SK-N-SH (cell line): ENCODE measurements at places on chromosomes 3 and 15. TPM values are rescaled to one million over a fixed set of nuclear protein-coding genes. Genes with fewer than 3 reads are reported as not detected.

DNA sequence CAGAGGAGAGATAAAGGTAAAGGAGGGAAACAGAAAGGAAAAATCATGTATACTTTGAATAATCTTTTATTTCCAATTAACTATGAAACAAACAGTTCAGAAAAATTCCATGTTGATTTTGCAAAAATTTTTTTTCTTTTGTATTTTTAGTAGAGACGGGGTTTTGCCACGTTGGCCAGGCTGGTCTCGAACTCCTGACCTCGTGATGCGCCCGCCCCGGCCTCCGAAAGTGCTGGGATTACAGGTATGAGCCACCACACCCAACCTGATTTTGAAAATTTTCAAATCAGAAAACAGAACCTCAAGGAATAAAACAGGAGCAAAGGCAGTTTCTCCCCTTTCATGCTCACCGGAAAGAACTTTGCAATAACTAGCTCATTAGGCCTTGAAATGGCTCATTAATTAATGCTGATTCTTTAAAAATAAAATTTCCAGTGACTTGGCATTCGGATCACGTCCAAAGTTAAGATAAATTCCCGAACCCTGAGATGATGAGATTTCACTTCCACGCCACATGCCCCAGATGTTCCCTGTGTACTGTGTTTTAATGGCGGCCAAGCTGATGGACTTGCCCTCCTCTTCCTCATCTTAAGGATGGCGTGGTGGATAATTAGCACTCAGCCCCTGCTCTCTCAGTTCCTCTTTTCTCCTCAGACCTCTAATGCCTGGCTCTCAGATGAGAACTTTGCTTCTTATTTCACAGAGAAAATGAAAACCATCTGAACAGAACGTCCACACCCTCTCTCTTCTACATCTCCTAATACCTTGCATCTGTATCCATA is 10.8 kb downstream of the BCL2L10 start:
- H3K27ac ChIP-seq: no peak overlapping the region; the same call in 1 of the 2 replicates
- no peaks in the 10 kb centered on the region; the same call in 1 of the 2 replicates for H3K4me1 ChIP-seq
- no peaks in the 10 kb centered on the region for H3K36me3 ChIP-seq
- H3K4me3 ChIP-seq: no peak overlapping the region
- no peak for DNase-seq

Gene CPN2
- polyA plus RNA-seq: not detected in 2 replicates

- no peaks in the 10 kb centered on the region for H3K36me3 ChIP-seq
- no peaks in the 10 kb centered on the region for H3K4me1 ChIP-seq
- no peaks in the 10 kb centered on the region for H3K27me3 ChIP-seq
- H3K4me3 ChIP-seq: no peak overlapping the region
- DNase-seq: no peak
- H3K27ac ChIP-seq: no peak overlapping the region
These were observed 617.6 kb upstream of the UBE2E2 start for GRCh38 chr3:22585504-22585903.

Gene PLA2G4E
- not detected in 2 replicates for polyA plus RNA-seq

GRCh38 chr15:88649286-88649733 is 10.5 kb downstream of the ISG20 start:
- peak overlapping the region; percentile 76 for H3K27ac ChIP-seq
- H3K27me3 ChIP-seq: no peaks in the 10 kb centered on the region
- no peak overlapping the region for H3K4me3 ChIP-seq
- H3K36me3 ChIP-seq: no peaks in the 10 kb centered on the region

GRCh38 chr15:74444106-74445062 is 10.6 kb upstream of the SEMA7A start:
- no peak for DNase-seq
- no peak overlapping the region for H3K27ac ChIP-seq
- no peaks in the 10 kb centered on the region for H3K4me1 ChIP-seq
- no peaks in the 10 kb centered on the region for H3K27me3 ChIP-seq

DNA sequence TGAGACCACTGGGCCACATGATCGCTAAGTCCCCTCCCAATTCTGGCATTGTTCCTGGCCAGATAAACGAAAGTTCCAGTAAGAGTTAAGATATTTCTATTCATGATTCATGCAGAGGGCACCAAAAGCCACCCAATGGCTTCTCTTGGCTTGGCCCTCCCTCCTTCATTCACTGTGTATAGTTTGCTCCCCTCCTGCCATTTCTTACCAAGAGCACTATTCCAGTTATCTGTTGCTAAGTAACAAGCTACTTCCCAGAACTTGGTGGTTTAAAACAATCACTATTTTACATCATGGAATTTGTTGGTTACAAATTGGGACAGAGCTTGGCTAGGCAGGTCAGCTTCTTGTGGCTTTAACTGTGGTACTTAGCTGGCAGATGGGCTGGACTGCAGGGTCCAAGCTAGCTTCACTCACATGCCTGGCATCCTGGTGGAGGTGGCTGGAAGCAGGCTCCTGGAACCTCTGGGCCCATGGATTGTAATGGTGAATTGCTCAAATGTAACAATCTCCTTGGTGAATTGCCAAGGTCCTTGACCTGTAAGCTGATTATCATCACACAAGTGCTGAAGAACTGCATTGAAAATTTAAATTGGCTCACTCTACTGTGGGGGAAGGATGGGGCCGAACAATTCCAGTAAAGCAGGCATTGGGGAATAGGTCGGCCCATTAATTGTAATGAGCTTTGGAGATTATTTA is 16.6 kb downstream of the EAF1 start:
- peaks cover 30% of the 10 kb centered on the region for H3K36me3 ChIP-seq
- H3K4me1 ChIP-seq: no peaks in the 10 kb centered on the region
- no peak overlapping the region for H3K4me3 ChIP-seq
- no peaks in the 10 kb centered on the region for H3K27me3 ChIP-seq
- no peak overlapping the region for H3K27ac ChIP-seq
- no peak for DNase-seq

GRCh38 chr3:168100777-168101492 is 5.2 kb upstream of the GOLIM4 start:
- H3K27ac ChIP-seq: peak overlapping the region; percentile 70
- H3K27me3 ChIP-seq: no peaks in the 10 kb centered on the region
- H3K4me1 ChIP-seq: peaks cover 5% of the 10 kb centered on the region
- H3K4me3 ChIP-seq: no peak overlapping the region

GRCh38 chr15:59191855-59192237 is 14.8 kb upstream of the LDHAL6B start:
- DNase-seq: no peak
- peaks cover 3% of the 10 kb centered on the region; the same call in 1 of the 2 replicates for H3K4me1 ChIP-seq
- no peak overlapping the region for H3K4me3 ChIP-seq
- peak overlapping the region; percentile 91 for H3K27ac ChIP-seq
- H3K36me3 ChIP-seq: peaks cover 11% of the 10 kb centered on the region; the same call in 1 of the 2 replicates

Gene FOXL2NB
- not detected in 2 replicates for polyA plus RNA-seq

DNA sequence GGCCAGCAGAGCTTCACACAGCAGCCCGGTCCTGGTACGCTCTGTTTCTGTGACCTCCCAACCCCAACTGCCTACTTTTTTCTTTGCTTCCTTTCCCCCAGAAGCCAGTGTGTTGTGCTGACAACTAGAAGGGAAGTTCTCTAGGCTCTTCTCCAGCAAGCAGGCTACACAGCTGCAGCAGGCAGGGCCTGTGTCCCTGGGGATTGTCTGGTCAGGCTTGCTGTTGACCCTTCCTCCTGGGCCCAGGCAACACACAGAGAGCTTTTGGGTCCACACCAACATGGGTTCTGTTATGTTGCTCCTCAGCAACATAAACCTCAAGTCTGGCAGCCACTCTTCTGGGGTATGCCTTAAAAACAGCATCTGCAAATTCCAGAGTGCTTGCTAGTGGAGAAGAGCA is 36.2 kb upstream of the TSPAN3 start:
- H3K27me3 ChIP-seq: no peaks in the 10 kb centered on the region
- peaks cover 17% of the 10 kb centered on the region for H3K4me1 ChIP-seq
- no peak overlapping the region for H3K4me3 ChIP-seq
- no peak for DNase-seq
- peaks cover 6% of the 10 kb centered on the region for H3K36me3 ChIP-seq

GRCh38 chr15:59591356-59591755 is 20.2 kb upstream of the GCNT3 start:
- no peaks in the 10 kb centered on the region for H3K36me3 ChIP-seq
- no peak overlapping the region for H3K4me3 ChIP-seq
- no peaks in the 10 kb centered on the region for H3K4me1 ChIP-seq
- no peak for DNase-seq
- no peak overlapping the region for H3K27ac ChIP-seq

DNA sequence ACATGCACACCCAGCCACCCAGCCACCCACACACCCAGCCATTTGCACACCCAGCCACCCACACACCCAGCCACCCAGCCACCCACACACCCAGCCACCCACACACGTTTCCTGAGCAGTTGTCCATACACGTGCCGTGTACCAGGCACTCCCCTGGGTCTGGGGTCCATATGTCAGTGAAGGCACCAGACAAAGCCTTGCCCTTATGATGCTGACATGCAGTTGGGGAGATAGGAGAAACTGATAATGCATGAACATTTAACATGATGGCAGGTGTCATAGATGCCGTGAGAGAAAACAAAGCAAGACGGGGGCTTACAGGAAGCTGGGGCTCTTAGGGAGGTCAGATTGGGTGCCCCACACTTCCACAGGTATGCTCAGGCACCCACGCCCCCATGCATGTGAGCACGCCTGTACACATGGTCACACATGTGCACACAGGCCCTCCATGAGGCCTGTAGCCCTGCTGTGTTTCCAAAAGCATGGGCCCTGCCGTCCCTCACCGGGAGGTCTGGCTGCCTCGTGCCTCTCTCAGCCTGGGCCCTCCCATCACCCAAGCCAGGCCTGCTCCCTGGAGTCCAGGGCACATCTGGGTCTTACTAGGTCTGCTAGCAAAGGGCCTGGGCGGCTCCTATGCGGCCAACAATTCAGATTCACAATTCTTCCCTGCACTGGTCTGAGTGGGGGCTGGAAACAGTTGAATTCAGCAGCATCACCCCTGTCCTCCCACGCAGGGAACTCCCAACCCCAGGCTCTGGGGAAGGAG is 3.6 kb upstream of the DNAJB8 start:
- H3K4me3 ChIP-seq: no peak overlapping the region
- H3K36me3 ChIP-seq: no peaks in the 10 kb centered on the region
- DNase-seq: peak; percentile 78

DNA sequence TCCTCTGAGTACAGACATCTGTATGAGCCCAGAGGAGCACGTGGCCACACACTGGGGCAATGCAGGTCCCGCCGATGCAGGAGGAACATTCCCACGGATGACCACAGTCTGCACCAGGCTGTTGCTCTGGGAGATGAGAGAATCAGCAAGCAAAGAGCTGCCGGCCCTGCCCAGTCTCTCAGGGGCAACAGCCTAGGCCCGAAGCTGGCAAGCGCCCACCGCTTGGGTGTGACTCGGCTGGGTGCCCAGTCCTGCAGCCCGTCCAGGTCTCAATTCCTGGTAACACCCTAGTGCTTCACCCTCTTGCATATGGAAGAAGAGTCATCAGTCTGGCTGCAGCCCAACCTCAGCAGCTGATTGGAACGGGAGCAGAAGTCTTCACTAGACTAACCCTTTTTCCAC is 153.7 kb upstream of the HES1 start:
- H3K4me3 ChIP-seq: no peak overlapping the region
- no peaks in the 10 kb centered on the region for H3K4me1 ChIP-seq
- no peaks in the 10 kb centered on the region; the same call in 1 of the 2 replicates for H3K27me3 ChIP-seq
- DNase-seq: no peak
- H3K27ac ChIP-seq: no peak overlapping the region

Gene AP3B2
- 0.77 and 1.8 TPM in 2 replicates for polyA plus RNA-seq

DNA sequence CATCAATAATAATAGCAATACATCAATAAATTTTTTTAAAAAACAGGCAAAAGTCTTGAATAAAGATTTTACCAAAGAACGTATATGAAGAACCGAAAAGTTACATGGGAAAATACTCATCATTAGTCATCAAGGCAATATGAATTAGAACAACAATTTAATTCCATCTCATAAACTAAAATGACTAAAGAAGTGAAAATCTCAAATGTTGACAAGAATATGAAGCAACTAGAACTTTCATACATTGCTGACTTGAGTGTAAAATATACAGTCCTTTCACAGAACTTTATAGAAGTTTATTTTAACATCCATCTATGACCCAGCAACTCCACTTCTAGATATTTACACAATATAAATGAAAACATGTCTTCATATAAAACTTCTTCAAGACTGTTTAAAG is 35.3 kb upstream of the ABHD10 start:
- H3K4me1 ChIP-seq: no peaks in the 10 kb centered on the region
- peaks cover 73% of the 10 kb centered on the region for H3K36me3 ChIP-seq
- no peak for DNase-seq
- H3K4me3 ChIP-seq: no peak overlapping the region

GRCh38 chr3:129054605-129055104 is 5.9 kb upstream of the GP9 start:
- peak; percentile 50 for DNase-seq
- no peak overlapping the region for H3K4me3 ChIP-seq
- 0 out of 2 replicates have a peak, but pooled peaks cover 16% of the 10 kb centered on the region for H3K27me3 ChIP-seq
- H3K4me1 ChIP-seq: peaks cover 23% of the 10 kb centered on the region; the same call in 1 of the 2 replicates

DNA sequence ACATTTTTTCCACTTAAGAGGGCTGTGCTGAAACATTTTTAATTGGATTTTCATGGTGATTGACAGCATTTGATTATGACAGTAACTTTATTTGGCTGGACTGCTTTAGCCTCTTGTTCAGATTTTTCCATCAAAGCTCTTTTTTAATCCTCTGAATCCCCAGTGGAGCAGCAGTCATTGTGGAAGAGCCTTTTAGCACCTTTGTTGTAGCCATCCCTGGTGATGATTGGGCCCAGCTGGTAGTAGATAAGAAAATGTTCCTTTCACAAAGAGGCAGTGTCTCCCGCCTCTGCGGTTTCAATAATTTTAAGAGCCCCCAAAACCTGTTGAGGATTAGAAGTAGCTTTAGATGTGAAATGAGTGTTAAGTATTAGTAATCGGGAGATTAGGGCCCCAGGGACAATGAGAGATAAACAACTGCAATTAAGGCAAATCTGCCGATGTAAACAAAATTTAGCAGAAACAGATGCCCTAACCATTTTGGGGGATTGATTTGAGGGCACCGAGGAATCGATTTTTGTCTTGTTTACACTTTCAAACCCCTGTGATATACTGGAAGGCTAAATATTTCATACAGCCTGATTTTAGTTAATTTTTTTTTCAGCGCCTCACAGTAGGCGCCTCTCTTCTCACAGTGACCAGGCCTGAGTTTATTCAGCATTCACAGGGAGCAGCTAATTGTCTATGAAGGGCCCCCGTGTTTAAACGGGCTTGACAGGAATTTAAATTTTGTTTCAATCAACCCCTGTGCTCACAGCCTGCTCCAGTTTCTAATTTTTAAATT is 43.2 kb upstream of the SKOR1 start:
- H3K36me3 ChIP-seq: peaks cover 6% of the 10 kb centered on the region; the same call in 1 of the 2 replicates
- no peak overlapping the region for H3K27ac ChIP-seq
- H3K27me3 ChIP-seq: no peaks in the 10 kb centered on the region
- DNase-seq: no peak
- H3K4me1 ChIP-seq: peaks cover 2% of the 10 kb centered on the region

DNA sequence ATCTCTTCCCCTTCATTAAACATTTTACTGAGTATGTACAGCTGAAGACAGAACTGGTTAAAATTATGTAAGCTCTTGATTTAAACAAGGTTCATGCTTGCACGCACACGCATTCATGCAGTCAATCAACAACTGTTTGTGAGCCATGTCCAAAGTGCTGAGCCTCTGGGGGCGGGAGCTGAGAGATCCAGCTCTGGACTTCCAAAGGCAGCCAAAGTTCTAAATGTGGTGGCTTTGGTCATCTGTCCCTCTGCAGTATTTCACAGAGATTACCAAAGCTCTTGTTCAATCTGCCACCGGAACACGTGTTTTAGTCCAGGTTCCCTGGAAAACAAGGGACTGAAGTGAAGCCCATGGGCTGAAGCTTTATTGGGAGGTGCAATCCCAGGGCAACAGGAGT is 52.4 kb upstream of the SNRPA1 start:
- no peak overlapping the region for H3K4me3 ChIP-seq
- no peak for DNase-seq
